ENCODE measurements at places on chromosomes 11 and 22.

- no peak for DNase-seq
These were observed 20.6 kb downstream of the ELFN2 start for GRCh38 chr22:37406441-37407235.

- peak; percentile 32 for DNase-seq
These were observed 1.7 kb downstream of the PDE3B start for GRCh38 chr11:14645015-14645912.

- DNase-seq, result no peak
These were observed 112.0 kb downstream of the SHANK2 start for GRCh38 chr11:71140206-71140919.

DNA sequence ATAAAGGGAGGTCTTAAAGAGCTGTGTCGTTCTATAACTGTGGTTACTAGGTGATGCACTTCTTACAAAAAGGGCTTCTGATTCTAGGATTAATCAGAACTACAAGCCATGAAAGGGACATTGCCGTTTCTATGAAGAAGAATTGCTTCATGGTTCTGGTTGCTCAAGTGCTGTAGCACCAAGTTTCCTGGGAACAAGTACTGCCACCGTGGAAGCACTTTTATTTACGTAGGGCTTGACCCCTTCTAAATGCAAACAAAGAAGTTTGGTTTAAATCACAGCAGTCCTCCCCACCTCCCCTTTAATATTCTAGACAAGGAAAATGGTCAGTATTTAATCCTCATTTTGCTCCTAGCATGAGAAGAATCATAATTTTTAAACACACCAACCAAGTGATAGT, 9.8 kb downstream of the YAP1 start:
- DNase-seq, result no peak

DNA sequence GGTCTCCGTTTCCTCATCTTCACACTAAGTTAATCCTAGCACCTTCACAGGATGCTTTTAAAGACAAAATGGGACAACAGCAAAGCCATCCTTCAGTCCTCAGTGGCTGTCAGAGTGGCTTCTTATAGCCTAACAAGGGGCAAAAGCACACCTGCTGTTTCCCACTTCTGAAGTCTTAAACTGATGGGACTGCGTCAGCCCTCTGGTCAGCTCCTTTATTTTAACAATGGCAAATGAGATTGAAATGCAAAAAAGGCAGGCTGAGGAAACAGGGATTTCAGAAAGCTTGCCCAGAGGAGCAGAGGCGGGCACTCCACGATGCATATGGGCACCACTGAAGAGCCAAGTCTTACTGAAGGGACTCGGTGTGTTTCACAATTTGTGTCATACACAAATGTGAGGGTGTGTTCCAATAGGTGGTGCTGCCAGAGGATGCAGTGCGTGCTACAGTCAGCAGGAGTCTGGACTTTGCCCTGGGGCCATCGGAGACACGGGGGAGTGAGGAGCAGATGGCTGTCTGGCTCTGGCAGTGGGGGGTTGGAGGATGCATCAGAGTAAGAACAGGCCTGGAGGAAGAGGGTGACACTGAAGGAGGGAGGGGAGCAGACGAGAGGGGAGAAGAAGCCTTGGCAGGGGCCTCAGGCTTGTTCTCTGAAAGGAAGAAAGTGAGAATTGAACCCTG, 47.3 kb downstream of the TENM4 start:
- DNase-seq, result peak; percentile 30

- DNase-seq, result no peak
These were observed 193.3 kb downstream of the TMEM135 start for GRCh38 chr11:87230995-87231394.

DNA sequence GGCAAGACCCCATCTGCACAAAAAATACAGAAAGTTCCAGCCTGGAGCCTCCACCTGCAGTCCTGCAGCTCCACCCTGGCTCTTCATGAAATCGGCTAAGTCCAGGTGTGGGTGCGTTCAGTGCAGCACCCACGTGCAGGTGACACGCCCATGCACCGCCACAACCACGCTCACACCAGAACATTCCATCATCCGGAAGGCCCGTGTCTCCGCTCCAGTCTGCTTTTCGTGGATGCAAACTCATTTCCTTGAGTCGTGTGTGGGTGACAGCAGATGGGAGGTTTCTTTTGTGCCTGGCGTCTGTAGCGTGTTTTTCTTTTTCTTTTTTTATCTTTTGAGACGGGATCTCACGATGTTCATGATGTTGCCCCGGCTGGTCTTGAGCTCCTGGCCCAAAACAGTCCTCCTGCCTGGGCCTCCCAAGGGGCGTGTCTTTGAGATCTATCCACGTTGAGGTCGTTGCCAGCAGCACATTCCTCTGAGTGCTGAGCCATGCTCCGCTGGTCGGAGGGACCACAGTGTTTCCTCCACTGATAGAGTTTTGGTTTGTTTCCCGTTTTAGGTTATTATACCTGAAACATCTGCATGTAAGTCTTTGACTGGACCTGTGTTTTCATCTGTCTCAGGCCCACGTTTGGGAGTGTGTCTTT, 7.2 kb downstream of the PTDSS2 start:
- no peak for DNase-seq

DNA sequence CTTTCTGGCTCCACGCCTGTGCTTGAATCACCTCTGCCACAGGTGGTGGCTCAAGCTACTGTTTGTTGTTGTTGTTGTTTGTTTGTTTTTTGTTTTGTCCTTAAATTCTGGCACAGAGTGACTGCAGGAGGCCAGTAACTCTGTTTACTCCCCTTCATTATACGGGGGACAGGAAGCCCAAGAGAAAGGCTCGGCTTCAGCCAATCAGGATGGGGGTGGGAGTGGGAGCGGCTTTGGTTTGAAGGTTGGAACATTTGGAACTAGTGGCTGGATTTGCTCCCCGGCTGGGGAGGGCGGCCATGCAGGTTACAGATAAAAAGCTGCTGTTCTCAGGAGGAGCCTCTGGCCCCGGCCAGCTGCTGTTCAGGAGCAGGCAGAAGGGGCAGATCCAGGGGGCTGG, 19.7 kb upstream of the CABP2 start:
- DNase-seq, result no peak

DNA sequence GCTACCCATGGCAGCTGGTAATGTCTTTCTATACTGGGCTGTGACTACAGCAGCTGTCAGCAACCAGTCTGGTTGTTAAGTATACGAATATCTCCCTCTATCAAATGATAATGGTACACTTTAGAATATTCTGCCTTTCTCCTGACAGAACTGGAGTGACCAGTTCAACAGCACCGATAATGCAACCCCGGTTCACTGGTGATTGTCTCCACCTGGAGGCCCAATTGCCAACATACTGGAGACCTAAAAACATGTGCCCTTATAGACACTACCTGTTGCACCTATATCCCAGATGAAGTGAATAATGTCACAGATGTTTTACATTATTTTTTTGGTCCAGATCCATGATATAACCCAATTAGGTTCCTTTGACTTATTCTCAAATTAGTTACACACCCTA, 21.1 kb downstream of the OR5P2 start:
- no peak for DNase-seq

- no peak for DNase-seq
These were observed 6.3 kb upstream of the CTSD start for GRCh38 chr11:1770061-1770460.

GRCh38 chr22:31094021-31094551, 13.0 kb downstream of the SMTN start:
- DNase-seq, result no peak

DNA sequence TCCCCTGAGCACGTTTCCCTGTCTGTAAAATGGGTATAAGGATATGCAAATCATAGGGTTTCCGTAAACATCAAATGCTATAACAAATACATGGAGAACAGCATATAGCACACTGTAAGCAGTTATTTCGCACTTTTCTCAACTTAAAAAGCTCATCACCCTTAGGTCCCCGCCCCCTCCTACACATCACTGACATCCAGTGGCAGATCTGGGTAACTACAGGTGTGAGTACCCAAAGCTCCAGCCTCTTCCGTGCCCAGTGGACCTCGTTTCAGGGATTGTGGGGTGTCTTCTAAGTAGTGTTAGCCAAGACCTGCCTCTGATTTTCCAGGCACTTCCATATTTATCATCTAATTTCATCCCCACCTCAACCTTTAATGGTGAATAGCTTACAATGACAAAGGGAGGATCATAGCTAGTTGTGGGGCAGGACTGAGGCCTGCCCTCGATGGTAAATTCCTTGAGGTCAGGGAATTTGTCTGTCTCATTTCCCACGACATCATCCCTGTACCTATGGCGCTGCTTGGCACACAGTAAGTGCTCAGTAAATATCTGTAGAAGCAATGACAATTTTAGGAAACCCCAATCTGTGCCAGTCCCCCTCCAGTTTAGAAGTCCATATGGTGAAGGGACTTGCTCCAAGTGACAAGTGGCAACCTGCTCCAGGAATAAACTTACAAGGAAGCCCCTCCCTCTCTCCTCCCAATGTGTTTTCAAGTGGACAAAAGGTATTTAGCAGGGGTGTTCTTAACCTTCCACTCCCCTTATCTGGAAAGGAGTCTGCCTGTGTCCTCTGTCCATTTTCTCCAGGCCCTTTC, 340.5 kb downstream of the TENM4 start:
- DNase-seq, result peak; percentile 48

DNA sequence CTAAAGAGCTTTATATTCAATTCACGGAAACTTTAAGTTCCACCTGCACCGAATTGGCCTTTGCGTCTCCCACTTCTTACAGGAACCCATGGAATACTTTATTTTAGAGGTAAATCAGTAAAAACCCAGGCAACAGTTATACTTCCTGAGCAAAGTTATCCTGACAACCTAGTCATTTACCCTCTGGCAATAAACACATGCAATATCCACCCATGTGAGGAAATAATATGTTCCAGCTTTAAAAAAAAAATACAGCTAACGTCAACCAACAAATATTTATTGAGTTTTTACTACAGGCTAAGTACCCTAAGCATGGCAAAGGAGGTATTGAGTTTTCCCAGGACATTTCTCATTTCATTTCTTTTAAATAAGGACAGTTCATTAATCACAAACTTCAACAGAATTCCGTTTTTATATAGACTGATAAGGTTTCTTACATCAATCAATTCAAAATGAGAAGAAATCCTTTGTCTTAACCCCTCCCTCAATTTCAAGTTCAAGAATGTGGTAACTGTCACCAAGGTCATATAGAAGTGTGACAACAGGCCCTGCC, 38.3 kb upstream of the CCDC34 start:
- no peak for DNase-seq

- peak; percentile 95 for DNase-seq
These were observed 30.6 kb upstream of the DRD2 start for GRCh38 chr11:113505541-113506375.

DNA sequence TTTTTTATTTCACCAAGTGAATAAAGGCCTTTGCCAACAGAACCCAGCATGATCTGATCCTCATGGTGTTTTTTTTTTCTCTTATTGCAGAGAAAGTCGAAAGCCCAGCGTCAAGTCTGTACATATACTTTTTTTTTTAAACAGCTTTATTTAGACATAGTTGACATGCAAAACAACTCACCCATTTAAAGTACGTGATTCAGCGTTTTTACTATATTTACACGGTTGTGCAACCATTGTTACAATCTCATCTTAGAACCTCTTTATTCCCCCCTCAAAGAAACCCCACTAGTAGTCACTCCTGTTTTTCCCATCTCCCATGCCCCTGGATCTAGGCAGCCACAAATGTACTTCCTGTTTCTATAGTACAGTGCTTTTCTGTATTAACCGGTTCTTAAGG, 20.6 kb upstream of the AP1B1 start:
- no peak for DNase-seq

DNA sequence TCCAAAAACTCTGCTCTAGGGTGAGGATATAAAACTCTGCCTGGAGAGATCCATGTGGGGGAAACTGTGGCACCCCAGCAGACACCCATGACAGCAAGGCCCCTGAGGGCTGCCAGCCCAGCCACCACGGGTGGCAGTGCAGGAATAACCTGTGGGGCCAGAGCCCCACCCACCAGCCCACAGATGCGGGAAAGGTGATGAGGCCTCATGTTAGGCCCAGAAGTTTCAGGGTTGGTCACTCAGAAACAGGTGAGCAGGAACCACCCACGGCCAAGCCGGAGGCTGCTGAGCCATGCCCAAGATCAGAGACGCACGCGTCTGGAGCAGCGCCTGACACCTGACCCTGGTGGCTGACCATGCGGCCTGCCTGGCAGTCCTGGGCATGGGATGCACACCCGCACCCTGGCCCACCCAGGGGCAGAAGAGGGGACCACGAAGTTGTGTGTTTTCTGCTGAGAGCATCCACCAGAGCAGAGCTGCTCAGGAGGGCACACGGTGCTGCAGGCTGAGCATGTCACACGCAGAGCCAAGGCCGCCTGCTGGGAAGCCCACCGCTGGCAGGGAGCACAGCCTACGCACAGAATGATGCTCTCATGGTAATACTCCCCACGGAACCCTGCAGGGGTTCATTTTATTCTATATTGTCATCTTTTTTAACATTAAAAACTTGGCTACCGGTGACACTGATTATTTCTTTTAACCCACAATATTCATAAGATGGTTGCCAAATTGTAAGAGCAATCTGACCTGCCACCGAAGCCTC, 41.2 kb downstream of the DUSP8 start:
- no peak for DNase-seq

GRCh38 chr11:83728281-83728680, 442.1 kb upstream of the CCDC90B start:
- no peak for DNase-seq

DNA sequence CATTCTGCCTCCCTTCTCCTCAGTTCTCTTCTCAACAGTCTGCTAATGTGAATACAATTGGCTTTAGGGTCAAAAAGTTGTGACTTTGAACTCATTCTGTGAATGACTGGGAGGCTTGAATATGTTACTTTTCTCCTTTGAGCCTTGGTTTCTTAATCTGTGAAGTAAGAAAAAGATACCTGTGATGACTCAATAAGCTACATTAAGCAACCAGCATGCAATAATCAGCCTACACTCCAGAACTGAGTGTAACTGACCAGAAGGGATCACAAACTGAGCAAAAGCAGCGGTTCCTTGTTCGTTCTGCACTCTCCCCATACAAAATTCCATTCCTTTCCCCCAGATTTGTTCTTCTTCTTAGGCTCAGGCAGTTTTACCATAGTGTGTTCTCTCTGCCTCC, 23.4 kb downstream of the ZNF202 start:
- no peak for DNase-seq

- DNase-seq, result no peak
These were observed 85.7 kb downstream of the PHF21B start for GRCh38 chr22:44924098-44924497.

- no peak for DNase-seq
These were observed 12.3 kb downstream of the CAT start for GRCh38 chr11:34451053-34451452.

- DNase-seq, result no peak
These were observed 1.4 kb downstream of the GSTT4 start for GRCh38 chr22:24003887-24004286.

DNA sequence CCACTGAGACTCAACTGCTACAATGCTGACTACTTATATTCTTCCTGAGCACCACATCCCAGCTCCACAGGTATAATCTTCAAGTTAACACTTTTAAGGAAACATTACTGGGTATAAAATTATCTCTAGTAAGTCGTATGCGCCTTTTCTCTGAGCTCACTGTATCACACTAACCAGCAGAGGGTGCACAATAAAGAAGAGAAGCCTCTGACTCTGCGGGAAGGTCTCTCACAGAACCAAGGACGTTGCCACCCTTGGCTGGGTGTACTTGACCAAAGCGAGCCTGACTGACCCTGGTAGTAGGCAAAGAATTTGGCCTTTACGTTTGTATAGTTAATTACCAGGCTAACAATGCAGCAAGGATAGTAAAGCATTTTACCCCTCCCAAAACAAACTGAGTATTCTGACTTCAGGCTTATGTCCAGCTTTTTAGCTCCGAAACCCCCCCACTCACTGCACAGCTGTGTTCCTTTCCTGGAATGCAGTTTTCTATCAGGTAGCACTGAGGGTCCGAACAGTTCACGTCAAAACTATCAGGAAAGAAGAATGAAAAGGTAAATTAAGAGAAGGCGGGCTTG, at the start of gene BTBD18:
BTBD18 (minus strand) TSS at position 144 of the 578 bp plus-strand sequence. CDS start 631 bp downstream, outside the sequence.
- DNase-seq, result peak; percentile 69

- peak; percentile 48 for DNase-seq
These were observed 1.9 kb downstream of the NLRP6 start for GRCh38 chr11:279966-280705.
